ENCODE measurements at places on chromosomes 4 and X. TPM values are rescaled to one million over a fixed set of nuclear protein-coding genes. Genes with fewer than 3 reads are reported as not detected.

CCDC110 gene
- 0.38 TPM for total RNA-seq

SYTL4 gene
- total RNA-seq: 4.6 TPM

CXCL1 gene
- 12.9 TPM for total RNA-seq

ERVMER34-1 gene
- total RNA-seq: not detected

KIAA1210 gene
- not detected for total RNA-seq

CYTL1 gene
- not detected for total RNA-seq

GYPB gene
- total RNA-seq: not detected

PNMA5 gene
- not detected for total RNA-seq

ARX gene
- not detected for total RNA-seq

RAB39B gene
- total RNA-seq: 2.0 TPM

CLDN24 gene
- total RNA-seq: 0.51 TPM

WDR17 gene
- total RNA-seq: 0.22 TPM

TSPAN7 gene
- not detected for total RNA-seq

ODAPH gene
- total RNA-seq: not detected

GRIA2 gene
- total RNA-seq: not detected

CT83 gene
- total RNA-seq: not detected

FRMD7 gene
- 0.11 TPM for total RNA-seq

HTN3 gene
- not detected for total RNA-seq

IKBKG gene
- total RNA-seq: 25.9 TPM

ZNF674 gene
- 2.8 TPM for total RNA-seq

FDCSP gene
- not detected for total RNA-seq

EFHC2 gene
- total RNA-seq: not detected

XPNPEP2 gene
- 1.9 TPM for total RNA-seq

CT45A2 gene
- not detected for total RNA-seq

NCAPG gene
- 15.6 TPM for total RNA-seq

GPRASP1 gene
- total RNA-seq: 0.54 TPM

CENPVL2 gene
- not detected for total RNA-seq

BANK1 gene
- not detected for total RNA-seq

PDLIM3 gene
- total RNA-seq: 0.25 TPM

POU4F2 gene
- total RNA-seq: not detected

FAM199X gene
- total RNA-seq: 16.1 TPM

HHIP gene
- total RNA-seq: under 0.01 TPM

TBX22 gene
- total RNA-seq: not detected

HDX gene
- 2.3 TPM for total RNA-seq

HSFX1 gene
- total RNA-seq: 0.25 TPM

ZRSR2 gene
- 1.4 TPM for total RNA-seq

CMC4 gene
- 19.7 TPM for total RNA-seq

ADGRA3 gene
- total RNA-seq: 9.4 TPM

PSAPL1 gene
- not detected for total RNA-seq

SPON2 gene
- total RNA-seq: 3.4 TPM

SLC25A53 gene
- total RNA-seq: 6.1 TPM

PDHA1 gene
- 44.3 TPM for total RNA-seq

FAM193A gene
- 19.0 TPM for total RNA-seq

FHIP1A gene
- 0.11 TPM for total RNA-seq
